ENCODE measurements at places on chromosomes 12 and 14. TPM values are rescaled to one million over a fixed set of nuclear protein-coding genes. Genes with fewer than 3 reads are reported as not detected.

GRCh38 chr12:9041321-9041720 lies 52.0 kb downstream of the KLRG1 start:
- H3K27me3 ChIP-seq = no peaks in the 10 kb centered on the region
- no peak overlapping the region for H3K27ac ChIP-seq
- no peak overlapping the region for H3K4me3 ChIP-seq
- DNase-seq = no peak
- no peaks in the 10 kb centered on the region for H3K36me3 ChIP-seq

DNA sequence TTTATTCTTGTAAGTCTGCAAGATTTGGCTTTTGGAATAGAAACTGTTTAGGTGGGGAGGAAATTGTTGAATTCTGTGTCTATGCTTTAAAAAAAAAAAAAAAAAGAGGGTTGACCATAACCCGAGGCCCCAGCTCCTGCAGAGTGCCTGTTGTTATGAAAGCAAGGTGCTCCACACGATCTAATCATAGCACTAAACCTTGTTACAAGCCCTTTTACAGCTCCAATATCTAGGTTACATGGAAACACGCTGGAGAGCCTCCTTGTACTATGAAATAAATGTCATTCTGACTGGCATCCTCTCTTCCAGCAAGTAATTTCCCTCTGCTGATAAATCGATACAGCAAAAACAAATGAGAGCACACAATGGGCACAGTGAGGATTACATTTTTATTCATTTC lies 303.1 kb upstream of the SOX5 start:
- DNase-seq = peak; percentile 10
- no peaks in the 10 kb centered on the region for H3K27me3 ChIP-seq
- no peaks in the 10 kb centered on the region for H3K4me1 ChIP-seq
- no peak overlapping the region for H3K4me3 ChIP-seq

DNA sequence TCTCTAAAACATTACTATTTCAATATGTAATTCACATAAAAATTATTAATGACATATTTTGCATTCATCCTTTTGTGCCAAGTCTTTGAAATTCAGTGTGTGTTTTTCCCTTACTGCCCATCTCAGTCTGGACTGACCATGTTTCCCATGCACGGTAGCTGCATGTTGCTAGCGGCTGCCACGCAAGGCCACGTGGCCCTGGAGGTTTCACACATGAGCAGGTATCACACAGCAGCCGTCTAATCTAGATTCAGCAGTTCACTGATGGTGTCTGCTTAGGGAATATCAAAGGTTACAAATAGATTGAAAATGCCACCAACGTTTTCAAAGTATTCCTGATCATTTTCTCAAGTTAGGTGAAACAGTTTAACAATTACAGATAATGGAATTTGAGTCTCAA lies 234.8 kb upstream of the FKBP4 start:
- DNase-seq = no peak
- no peaks in the 10 kb centered on the region for H3K36me3 ChIP-seq
- H3K4me3 ChIP-seq = no peak overlapping the region
- H3K27me3 ChIP-seq = no peaks in the 10 kb centered on the region

DNA sequence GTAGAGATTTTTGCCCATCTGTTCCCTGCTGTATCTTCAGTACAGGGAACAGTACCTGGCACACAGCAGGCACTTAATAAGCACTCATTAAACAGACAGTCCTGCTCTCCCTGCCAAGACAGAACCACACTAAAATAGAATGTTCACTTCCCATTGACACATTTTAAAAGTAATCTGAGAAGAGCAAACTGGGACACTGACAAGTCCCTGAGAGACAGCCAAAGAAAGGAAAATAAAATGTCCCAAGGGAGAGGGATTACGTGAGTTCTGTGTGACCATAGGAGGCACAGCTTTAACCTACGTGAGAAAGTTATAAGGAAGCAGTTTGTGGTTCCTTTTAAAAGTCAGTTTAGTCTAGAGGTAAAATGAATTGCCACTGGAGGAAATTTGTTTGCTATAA lies 43.9 kb upstream of the SYCP3 start:
- no peak overlapping the region for H3K4me3 ChIP-seq
- H3K4me1 ChIP-seq = peaks cover 7% of the 10 kb centered on the region
- H3K27me3 ChIP-seq = no peaks in the 10 kb centered on the region
- no peaks in the 10 kb centered on the region for H3K36me3 ChIP-seq
- no peak overlapping the region for H3K27ac ChIP-seq

DNA sequence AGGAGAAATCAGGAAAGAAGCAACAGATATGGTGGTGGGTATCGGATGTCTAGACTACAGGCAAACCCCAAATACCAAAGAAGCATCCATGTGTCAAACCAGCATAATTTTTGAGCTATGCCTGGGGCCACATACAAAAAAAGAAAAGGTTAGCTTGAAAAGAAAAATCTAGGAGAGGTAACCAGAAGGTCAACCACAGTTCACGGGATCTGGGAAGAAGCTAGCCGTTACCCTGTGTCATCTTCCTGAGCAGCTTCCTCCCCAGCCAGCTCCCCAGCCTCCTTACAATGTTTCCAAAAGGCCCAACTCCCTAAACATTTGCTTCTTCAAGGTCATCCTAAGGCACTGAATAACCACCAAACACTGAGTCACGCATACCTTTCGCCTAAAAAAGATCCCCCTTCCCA lies 3.1 kb downstream of the SINHCAF start:
- no peaks in the 10 kb centered on the region for H3K36me3 ChIP-seq
- DNase-seq = peak; percentile 36
- peak overlapping the region; percentile 67 for H3K4me3 ChIP-seq
- H3K27ac ChIP-seq = peak overlapping the region; percentile 99

The TAOK3 gene
- polyA plus RNA-seq = 38.4 TPM

- no peaks in the 10 kb centered on the region for H3K36me3 ChIP-seq
These were observed at the start of gene CDK2 for GRCh38 chr12:55966408-55967281. Gene CDK2 (plus strand): TSS chr12:55966830. CDS start chr12:55967009, 179 bp downstream.

GRCh38 chr12:119157978-119158377 lies 20.8 kb upstream of the HSPB8 start:
- H3K4me1 ChIP-seq = peaks cover 4% of the 10 kb centered on the region
- no peak for DNase-seq
- no peak overlapping the region for H3K4me3 ChIP-seq

Measured in hepatocyte (in vitro differentiated cells).